SK-N-DZ (cell line): ENCODE measurements at places on chromosomes 1 and 21.

DNA sequence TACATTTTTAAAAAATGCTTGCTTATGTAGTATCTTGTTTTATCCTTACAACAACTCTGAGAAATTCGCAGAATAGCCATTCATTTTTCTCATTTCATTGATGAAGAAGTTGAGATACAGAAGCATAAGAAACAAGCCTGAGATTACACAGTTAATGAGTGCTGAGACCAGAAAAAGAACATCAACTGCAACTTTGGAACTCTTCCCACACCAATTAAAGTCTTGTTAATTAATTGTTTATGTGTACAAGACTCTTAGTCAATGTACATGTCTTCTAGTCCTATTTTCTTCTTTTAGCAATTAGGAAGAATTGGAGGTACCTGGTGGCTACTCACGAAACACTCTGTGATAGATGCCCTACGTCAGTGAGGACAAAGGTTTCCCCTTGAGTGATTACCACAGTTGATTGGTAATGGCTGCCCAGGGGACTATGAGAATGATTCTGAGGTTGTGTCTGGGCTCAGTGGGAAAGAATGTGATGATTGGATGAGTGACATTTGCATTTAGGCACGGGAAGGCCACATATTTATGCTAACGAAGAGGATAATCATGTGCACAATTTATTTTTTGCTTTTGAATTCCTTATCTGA, 187.4 kb upstream of the KCNK2 start:
- no peak for DNase-seq

DNA sequence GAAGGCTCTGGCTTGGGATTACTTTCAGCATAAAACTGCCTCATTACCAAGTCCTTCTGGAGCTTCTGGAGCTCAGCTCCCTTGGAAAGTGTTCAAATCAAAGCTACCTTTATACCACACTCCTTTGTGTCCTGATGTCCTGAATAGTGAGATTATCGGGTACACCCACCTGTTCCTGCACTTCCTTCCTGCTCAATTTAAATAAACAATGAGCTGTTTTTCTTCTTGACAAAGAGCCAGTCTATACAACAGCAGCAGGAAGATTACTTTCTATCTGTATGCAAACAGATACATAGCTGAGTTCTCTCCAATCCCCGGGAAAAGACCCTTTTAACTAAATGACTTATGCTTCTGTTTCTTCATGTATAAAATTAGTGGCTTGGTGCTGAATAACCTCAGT, 258.0 kb upstream of the FMN2 start:
- DNase-seq = no peak

- DNase-seq = peak; percentile 44
Measured at GRCh38 chr1:110674337-110675059, at the start of gene KCNA3. Gene KCNA3, minus strand, starts transcription at chr1:110674940. Its CDS starts 131 bp downstream, at chr1:110674809.

- no peak for DNase-seq
Measured at GRCh38 chr21:33750017-33750416, 107.7 kb downstream of the ITSN1 start.

GRCh38 chr1:55352080-55352810, 137.1 kb upstream of the USP24 start:
- no peak for DNase-seq

DNA sequence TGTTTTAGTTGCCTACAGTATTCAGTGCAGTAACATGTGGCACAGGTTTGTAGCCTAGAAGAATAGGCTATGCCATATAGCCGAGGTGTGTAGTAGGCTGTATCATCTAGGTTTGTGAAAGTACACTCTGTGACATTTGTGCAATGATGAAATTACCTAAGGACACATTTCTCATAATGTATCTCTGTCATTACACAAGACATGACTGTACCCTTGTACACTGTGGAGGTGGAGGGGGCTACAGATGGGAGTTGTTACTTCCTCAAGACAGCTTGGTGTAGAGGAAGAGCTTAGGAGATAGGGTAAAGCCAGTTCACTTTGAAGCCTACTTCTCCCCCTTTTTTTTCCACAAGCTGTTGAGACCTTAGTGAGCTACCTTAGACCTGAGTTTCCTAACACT, 59.7 kb upstream of the RAVER2 start:
- no peak for DNase-seq

DNA sequence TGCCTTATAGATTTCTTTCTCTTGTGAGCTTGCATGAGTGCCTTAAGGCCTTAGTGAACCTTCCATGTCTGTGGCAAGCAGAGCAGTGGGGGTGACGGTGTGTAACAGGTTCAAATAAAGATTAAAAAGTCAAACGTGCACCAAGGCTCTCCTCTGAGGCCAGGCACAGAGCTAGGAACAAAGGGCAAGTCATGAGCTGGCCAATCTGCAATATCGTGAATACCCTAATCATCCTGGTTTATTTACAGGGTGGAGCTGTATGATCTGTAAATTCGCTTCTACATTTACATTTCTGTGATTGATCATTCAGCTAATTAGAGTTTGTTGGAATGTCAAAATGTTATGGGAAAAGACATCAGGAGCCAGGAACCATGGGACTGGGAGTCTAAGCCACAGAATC, 120.2 kb downstream of the CAPN8 start:
- DNase-seq = no peak

GRCh38 chr1:201176940-201177339, 13.7 kb upstream of the IGFN1 start:
- DNase-seq = no peak

DNA sequence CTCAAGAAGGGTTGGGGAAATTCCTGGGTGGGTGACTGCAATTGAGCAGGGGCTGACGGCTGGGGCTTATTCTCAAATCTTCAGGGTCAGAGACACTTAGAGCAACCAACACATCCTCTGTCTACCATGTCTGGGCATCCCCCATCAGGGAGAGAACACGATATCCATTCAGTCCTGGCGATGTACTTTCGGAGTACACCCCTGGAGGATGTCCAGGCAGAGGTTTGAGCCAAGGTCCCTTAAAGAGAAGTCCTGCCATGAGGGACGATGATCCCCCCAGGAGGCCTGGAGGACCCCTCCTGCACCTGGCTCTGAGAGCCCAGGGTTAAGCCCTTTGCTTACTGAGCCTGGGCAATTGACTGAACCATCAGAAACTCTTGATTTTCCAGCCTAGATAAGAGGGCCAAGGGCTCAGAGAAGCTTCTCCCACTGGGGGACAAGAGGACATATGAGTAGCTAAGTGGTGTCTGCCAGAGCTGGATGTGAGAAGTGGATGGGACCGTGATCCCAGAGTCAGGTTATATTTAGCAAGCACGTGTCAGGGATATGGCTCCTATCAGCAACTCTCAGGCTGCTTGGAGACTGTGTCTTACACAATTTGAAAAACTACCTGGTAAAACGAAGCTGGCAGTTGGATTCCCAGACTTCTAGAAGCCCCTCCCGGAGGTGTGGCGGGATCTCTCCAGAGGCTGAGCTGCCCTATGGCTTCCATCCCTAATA, 253.3 kb upstream of the VAMP3 start:
- peak; percentile 30 for DNase-seq

DNA sequence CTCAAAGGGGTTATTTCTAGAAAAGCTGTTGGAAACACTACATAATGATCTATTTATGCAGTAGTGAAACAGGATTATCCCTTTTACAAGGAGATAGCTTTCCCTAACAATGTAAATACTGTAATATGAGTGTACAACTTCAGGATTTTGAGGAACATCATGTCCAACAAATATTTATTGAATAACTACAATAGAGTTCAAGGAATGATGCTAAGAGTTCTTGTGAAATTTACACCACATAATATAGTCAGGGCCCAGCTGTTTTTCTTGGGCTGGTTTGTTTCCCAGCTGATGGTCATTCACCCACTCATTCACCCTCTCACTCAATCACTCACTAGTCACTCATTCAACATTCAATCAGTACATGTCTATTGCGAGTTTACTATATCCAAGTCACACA, 12.3 kb upstream of the LYPLAL1 start:
- DNase-seq = no peak
